ENCODE measurements at places on chromosomes 3 and 15. TPM values are rescaled to one million over a fixed set of nuclear protein-coding genes. Genes with fewer than 3 reads are reported as not detected.

The BTLA gene
- polyA plus RNA-seq: 0.41 TPM

The IL17RD gene
- 55.1 TPM for polyA plus RNA-seq

The WDR93 gene
- 2.4 TPM for polyA plus RNA-seq

The PLXND1 gene
- polyA plus RNA-seq: 142 TPM

The FBXO40 gene
- not detected for polyA plus RNA-seq

The GALNT15 gene
- 2.2 TPM for polyA plus RNA-seq

The MESP2 gene
- polyA plus RNA-seq: 0.49 TPM

The TEX55 gene
- polyA plus RNA-seq: not detected

The TAGLN3 gene
- polyA plus RNA-seq: 2.8 TPM

The LRTM1 gene
- polyA plus RNA-seq: 0.10 TPM

The FEZF2 gene
- polyA plus RNA-seq: not detected

The INSYN1 gene
- 26.9 TPM for polyA plus RNA-seq

The TRH gene
- 0.36 TPM for polyA plus RNA-seq

The SELENOT gene
- 100 TPM for polyA plus RNA-seq

The SKIL gene
- 48.5 TPM for polyA plus RNA-seq

The ZNF197 gene
- polyA plus RNA-seq: 35.6 TPM

The CMTM7 gene
- polyA plus RNA-seq: 45.8 TPM

All from renal pelvis (tissue), 12 donors.